ENCODE measurements at places on chromosomes 4 and X. TPM values are rescaled to one million over a fixed set of nuclear protein-coding genes. Genes with fewer than 3 reads are reported as not detected.

- DNase-seq, result no peak
Measured at GRCh38 chr4:154838155-154838554, 57.1 kb downstream of the RBM46 start.

Gene ENPP6
- total RNA-seq, result 0.75 TPM

DNA sequence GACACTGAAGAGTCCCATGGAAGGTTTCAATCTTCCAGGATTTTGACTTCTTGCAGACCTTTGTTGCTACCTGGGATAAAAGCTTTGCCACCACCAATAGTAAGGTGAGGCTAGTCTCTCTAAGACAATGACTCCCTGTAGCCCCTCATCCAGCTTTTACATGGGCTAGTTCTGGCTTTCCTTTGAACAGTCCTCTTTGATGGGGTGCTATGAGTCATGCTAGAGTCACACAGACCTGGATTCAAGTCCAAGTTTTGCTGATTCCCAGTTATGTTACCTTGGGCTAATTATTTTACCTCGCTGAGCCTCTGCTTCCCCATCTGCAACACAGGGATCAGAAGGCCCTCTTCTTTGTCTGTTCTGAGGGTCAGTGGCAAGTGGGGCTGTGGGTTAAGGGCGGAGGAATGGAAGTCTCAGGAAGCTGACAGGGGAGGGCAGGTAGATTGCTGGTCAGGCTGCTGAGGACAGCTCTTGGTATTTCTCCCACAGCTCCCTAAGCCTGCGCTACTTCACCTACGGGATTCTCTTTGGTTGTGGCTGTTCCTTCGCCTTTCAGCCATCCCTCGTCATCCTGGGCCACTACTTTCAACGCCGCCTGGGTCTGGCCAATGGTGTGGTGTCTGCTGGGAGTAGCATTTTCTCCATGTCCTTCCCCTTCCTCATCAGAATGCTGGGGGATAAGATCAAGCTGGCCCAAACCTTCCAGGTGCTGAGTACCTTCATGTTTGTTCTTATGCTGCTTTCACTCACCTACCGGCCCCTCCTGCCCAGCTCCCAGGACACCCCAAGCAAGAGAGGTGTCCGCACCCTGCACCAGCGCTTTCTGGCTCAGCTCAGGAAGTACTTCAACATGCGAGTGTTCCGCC, 90.3 kb downstream of the RLIM start:
- DNase-seq, result no peak

DNA sequence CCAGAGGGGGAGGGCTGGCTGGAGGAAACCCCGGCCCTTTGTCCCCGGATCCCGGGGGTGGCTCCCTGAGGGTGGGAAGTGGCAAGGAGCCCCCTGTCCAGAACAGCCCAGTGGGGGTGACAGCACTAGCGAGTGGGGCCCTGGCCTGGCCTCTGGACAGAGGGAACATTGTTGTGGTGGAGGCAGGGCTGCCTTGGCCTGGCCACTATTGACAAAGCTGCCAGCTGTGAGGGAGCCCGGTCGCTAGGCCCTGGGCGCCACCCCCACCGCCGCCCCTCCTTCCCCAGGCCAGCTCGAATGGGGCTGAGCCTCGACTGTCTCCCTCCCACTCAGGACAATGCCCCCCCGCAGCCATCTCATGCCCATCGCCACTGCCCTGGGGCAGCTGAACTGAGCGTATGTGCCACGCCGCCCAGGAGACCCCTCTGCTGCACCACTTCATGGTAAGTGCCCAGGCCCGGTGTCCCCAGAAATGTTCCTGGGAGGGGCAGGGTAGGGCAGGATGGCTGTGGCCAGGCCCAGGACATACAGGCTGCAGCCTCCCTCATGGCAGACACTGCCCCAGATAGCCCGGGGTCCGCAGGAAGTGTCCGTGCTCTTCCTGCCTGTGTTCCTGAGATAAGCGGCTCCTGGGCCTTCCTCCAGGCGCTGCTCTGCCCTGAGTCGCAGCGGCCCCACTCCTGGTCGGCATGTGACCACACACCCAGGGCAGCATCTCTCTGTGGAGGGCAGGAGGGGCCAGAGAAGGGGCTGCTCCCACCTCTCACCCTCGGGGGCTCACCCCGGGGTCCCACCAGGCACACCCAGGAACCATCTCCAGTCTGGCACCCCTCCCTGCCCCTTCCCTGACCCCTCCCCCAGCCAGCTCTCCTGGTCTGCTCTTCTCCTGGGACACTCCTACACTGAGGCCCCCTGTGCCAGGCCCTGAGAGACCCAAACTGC, 1.4 kb downstream of the PLXNB3 start:
- no peak for DNase-seq

DNA sequence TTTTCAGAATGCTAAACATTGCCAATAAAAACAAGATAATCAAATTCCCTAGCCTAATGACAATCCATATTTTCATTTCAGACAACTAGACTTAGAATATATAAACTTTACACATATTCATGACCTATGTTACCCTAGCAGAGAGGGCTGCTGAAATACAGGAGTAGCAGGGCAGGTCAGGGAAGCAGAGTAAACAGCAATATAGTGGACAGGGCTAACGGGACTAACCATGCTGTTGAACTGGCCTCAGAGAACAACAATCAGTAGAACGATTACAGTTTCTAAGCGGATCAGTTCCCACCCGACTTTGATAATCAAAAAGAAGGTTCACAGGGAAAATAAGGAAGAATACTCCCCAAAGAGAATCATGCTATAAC, 14.0 kb downstream of the TBCK start:
- no peak for DNase-seq

- peak; percentile 22 for DNase-seq
Measured at GRCh38 chr4:184644553-184645307, 4.5 kb downstream of the CASP3 start.

DNA sequence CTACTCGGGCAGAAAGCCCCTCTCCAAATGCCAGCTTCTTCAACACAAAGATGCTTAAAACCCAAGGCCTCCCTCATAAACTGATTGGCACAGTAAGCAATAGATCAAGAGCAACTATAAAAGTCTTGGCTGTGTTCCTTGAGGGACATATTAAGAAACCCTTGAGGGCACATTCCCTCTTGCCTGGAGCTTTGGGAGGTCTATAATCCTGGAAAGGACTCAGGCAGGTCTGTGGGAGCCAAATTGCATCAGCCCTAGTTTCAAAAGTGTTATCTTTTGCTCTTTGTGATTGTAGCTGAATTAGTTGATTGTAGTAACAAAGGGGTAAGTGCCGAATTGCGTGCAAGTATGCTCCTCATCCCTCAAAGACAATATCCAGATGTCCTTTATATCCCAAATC, 18.6 kb upstream of the SETD7 start:
- no peak for DNase-seq

DNA sequence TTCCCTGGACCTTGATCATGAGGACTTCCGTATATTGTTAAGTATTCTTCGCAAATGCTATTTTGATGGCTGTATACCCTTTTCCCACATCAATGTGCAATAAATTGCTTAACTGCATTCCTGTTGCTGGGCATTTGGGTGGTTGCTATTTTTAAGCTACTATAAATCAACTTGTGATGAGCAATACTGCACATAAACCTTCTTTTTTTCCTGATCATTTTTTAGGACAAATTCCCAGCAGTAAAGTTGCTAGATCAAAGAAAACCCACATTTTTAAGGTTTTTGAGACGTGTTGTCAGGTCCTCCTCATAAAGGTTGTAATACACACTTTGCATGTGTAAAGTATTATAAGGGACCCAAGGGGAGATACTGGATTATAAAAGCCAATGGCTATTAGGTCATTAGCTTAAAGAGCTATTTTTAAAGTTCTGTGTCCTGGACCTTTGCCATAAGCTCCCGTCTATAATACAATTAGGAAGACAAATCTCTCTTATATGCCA, 35.6 kb downstream of the LIMCH1 start:
- no peak for DNase-seq

DNA sequence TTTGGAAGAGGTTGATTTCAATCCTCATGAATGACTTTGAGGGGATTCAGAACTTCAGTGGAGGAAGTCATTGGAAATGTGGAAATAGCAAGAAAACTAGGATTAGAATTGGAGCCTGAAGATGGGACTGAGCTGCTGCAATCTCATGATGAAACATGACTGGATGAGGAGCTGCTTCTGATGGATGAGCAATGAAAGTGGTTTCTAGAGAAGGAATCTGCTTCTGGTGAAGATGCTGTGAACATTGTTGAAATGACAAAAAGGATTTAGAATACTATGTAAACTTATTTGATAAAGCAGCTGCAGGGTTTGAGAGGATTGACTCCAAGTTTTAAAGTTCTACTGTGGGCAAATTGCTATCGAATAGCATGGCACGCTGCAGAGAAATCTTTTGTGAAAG, 27.1 kb downstream of the EVC start:
- DNase-seq, result no peak

DNA sequence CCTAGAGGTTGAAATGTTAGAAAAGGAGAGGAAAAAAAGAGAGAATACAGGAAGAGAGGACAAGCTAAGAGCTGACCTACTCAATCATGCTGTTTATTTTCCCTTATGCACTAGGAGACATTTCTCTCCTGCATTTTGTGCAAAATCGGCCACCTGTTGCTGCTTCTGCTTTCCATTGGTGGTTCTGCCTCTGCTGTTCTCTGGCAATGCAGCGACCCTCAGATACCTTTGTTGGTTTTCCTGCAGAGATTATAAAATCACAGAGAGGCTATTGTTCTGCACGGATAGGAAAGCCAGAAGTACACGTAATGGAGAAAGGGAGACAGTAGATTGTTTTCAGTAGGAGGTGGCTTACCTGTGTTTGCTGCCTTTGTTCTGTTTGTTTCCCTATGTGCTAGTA, 108.9 kb downstream of the UNC5C start:
- DNase-seq, result no peak

Measured in activated CD4-positive, alpha-beta T cell treated with anti-CD3 and anti-CD28 coated beads, Interleukin-2, amount 10 ng/mL, durations not matched to agents 7 days and 5 days (primary cell).